M059J (cell line): ENCODE measurements at places on chromosomes 6 and 20. TPM values are rescaled to one million over a fixed set of nuclear protein-coding genes. Genes with fewer than 3 reads are reported as not detected.

GRCh38 chr20:35117196-35117595 lies 24.6 kb upstream of the TRPC4AP start:
- DNase-seq: peak; percentile 50

- peak; percentile 100 for DNase-seq
Observed at GRCh38 chr6:127366282-127367022, 23.0 kb upstream of the ECHDC1 start.

GRCh38 chr6:1895721-1896120 lies 286.0 kb downstream of the FOXC1 start:
- DNase-seq: peak; percentile 54

- no peak for DNase-seq
Observed at GRCh38 chr6:130010387-130010786, 8.0 kb upstream of the L3MBTL3 start.

PKIB gene
- 4.2 and 4.4 TPM in 2 replicates for total RNA-seq

DNA sequence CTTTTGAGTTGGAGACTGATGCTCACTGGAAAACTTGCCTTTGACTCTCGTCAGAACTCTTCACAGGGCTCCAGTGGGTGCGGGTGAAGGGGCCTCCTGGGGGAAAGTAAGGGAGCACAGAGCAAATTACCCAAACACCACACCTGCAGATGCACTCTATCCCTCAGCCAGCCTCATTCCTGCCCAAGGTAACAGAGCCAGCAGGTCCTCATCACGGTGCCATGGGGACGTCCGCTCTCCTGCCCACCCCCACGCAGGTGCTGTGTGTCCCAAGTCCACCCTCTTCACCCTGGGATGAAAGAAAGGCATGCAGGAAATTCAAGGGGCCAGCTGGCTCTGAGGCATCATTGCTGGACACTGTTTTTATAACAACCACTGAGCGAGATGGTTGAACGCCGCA lies 269.0 kb downstream of the SMOC2 start:
- DNase-seq: no peak

DNA sequence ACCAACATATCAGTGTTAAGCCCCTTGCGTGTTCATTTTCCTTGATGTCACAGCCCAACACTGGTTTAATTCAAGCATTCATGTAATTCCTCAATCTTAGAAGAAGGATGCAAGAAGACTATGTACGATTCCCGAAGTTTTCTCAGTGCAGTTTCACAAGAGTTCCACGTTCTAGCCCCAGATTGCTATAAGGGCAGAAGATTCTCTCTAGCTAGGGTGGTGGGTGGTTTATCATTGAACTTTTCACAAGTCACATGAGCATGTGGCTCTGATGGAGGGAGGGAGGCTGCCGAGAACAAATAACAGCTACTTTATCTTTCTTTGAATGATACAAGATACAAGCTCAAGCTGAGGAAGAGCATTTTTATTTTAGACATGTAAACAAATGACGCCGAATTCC lies 71.9 kb upstream of the NHSL1 start:
- no peak for DNase-seq

RHAG gene
- not detected in 2 replicates for total RNA-seq

ANKRD6 gene
- total RNA-seq: 0.57 and 3.6 TPM in 2 replicates

GRCh38 chr6:119495230-119495683 lies 145.7 kb upstream of the MAN1A1 start:
- DNase-seq: peak; percentile 7

GRCh38 chr6:17842014-17842776 lies 135.5 kb upstream of the NUP153 start:
- no peak for DNase-seq

DNA sequence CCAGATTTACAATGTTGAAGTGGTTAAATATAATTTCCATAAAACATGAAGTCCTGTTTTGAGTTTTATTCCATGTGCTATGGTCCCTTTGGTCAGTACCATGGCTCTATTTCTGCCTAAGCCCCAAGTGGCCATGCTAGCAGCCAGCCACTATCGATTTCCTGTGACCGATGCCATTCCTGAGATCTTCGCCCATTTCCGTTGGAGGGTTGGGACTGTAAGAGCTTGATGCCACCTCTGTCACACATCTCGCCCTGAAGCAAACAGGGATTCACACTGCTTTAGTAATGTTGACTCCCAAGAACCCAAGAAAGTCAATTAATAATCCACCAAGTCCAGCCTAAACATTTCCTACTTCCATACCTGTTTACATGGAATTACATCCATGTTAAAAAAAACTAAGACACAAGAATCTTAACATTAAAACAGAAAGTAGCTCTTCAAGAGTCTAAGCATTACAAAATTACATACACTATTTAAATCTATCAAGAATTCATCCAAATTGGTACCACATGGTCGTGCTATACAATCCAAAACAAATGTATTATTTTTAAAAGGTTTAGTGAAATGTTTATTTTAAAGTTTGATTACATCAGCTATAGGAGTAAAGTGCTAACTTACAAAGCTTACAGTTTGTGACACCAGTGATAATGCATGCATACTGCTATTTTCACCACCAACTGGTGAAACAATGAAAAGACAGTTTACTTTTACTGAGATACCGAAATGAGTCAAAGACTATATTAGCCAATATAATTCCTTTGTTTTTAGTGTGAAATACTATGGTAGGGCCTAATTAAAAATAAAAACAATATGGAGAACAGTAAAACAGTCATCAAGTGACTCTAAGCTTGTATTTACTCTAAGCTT lies 2.5 kb downstream of the RBM39 start:
- peak; percentile 34 for DNase-seq

- DNase-seq: no peak
Observed at GRCh38 chr6:11416936-11417576, 120.5 kb upstream of the TMEM170B start.

DNAH8 gene
- not detected in 2 replicates for total RNA-seq

ISM1 gene
- not detected in 2 replicates for total RNA-seq

SAMD3 gene
- total RNA-seq: 2.8 and 4.2 TPM in 2 replicates

PPIL6 gene
- total RNA-seq: 2.1 and 9.6 TPM in 2 replicates

DNA sequence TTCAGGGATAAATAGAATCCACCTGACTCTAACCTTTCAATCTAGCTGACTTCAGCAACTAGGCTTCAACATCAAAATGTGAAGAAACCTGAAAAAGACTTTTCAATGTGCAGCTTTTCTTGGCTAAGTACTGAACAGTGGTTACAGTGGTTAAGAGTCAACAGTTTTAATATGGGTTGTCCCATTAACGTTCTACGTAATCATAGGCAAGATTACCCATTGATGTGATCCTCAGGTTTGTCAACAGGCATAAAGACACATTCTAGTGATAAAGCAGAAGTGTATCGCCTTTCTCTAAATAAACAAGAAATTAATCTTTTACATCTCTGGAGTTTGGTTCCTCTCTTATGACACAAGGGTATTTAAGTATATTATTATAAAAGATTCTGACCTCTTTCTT lies 154.1 kb upstream of the RUNX2 start:
- no peak for DNase-seq

SLC29A1 gene
- 27.4 and 31.1 TPM in 2 replicates for total RNA-seq

- peak; percentile 16 for DNase-seq
Observed at GRCh38 chr6:20879526-20879925, 345.3 kb downstream of the CDKAL1 start.

MATN4 gene
- total RNA-seq: not detected in 2 replicates

DNA sequence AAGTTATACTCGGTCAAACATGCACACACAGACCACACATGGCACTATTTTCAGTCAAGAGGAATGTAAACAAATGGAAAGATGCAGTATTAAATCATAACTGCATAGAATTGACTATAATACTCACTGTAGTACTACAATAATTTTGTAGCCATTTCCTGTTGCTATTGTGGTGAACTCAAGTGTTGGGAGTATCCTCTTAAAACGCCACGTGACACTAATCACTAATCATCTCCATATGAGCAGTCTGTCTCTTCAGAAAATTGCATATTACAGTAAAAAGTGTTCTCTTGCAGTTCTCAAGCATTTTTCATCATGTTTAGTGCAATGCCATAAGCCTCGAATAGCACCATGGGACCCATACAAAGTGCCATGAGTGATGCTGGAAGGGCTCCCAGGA lies 258.7 kb upstream of the ID4 start:
- no peak for DNase-seq

KIF6 gene
- total RNA-seq: 0.49 and 2.7 TPM in 2 replicates

GRCh38 chr6:45681860-45682511 lies 304.3 kb upstream of the SUPT3H start:
- peak; percentile 99 for DNase-seq

GRCh38 chr6:141028791-141029280 lies 1103.9 kb upstream of the GJE1 start:
- DNase-seq: no peak
